ENCODE measurements at places on chromosomes 4 and X. TPM values are rescaled to one million over a fixed set of nuclear protein-coding genes. Genes with fewer than 3 reads are reported as not detected.

DOCK11 gene
- 30.7 TPM for total RNA-seq

GPAT3 gene
- total RNA-seq, result 7.7 TPM

SPP1 gene
- 1.3 TPM for total RNA-seq

XAGE3 gene
- total RNA-seq, result not detected

KLB gene
- total RNA-seq, result not detected

MAP7D3 gene
- total RNA-seq, result 10.2 TPM

DYNLT3 gene
- total RNA-seq, result 47.8 TPM

GPR143 gene
- not detected for total RNA-seq

NDST3 gene
- not detected for total RNA-seq

Data from smooth muscle cell of bladder (primary cell).